ENCODE measurements at places on chromosomes 7 and 10.

DNA sequence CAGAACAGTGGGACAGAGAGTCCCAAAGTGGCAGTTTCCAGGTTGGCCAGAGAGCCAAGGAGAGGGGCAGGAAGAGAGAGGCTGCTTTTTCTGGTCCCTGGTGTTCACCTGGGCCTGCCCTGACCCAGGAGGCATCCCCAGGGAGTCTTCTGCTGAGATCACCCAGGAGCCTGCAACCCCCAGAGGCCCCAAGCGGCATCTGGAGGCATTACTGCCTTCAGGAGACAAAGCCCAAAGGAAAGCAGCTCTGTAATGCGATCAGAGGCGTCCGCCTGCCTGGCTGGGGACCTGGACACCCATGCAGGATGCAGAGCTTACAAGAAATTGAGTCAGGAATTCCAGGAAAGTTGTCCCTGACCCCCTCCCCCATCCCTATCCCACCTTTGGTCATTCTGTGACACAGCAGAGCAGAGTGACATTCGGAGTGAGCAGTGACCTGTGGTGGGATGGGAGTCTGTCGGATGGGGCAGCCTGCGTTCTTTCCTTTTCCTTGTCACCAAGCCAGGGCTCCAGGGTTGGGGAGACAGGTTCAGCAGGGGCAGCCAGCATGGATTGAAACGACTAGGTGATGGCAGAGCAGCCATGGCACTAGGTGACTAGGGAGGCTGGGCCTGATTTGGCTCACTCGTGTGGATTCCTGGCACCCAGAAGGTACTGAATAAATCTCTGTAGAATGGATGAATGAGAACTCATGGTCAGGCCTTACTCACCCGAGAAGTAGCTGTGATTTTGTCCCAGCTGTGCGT, 10.4 kb downstream of the UNC5B start:
- DNase-seq: no peak

DNA sequence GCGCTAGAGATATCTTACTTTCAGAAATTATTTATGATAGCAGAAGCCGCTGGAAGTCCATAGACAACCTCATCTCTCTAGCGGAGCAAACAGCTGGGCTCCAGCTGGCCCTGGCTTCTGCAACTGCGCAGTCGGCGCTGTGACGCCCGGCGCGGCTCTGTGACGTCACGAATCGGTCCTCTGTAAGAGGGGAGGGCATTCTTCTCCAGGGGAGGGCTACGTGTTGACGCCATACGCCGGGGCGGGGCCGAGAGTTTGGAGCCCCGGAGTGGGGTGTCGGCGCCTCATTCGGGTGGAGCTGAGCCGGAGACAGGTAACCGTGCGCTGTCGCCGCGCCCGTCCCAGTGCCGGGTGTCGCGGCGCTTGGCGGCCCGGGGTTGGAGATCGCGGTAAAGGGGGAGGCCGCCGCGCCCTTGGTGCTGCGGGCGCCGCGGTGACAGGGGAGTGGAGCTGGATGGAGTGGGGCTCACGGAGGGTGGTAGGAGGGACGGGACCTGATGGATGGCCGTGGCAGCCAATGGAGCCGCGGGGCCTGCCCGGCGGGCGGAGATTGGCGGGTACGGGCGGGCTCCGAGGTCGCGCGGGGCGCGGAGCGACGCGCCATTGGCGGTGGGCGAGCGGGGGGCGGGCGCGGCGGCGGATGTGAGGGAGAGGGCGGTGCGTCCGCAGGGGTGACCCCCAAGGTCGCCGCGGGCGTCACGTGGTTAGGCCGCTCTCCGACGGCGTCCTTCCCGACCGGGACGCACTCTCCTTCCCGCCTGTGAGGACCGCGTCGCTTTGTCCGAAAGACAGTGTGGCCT, at the start of gene OGDH:
OGDH (plus strand) TSS at position 287 of the 800 bp plus-strand sequence. CDS start 17,717 bp downstream, outside the sequence.
- DNase-seq: peak; percentile 97

DNA sequence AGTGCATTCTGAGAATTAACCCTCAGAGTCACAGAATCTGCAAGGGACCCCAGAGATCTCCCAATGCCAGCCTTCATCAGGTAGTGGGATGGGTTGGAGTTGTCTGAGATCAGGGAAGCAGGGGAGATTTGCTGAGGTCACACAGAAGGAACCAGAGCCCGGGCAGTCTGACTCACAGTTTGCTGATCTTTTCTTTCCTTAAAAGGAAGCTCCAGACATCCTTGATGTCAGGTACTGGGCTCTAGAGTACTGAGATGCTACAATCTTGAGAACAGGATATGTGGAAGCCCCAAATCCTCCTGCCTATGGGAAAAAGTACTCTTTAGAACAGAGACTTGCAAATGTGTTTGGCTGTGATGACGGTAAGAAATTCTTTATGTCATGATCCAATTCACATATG, 706 bp downstream of the TBATA start:
- DNase-seq: no peak

DNA sequence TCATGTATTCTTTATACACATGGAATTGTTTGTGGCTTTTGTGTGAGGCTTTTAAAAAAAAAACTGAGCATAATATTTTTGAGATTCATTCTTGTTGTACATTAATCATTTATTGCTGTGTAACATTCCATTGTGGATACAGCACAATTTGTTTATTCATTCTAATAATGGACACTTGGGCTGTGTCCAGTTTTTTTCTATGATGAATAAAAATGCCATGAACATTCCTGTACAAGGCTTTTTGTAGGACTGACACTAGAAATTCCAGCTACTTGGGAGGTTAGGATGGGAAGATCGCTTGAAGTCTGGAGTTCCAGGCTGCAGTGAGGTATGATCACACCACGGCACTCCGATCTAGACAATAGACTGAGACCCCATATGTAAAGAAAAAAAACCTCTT, 254.3 kb upstream of the CACNA2D1 start:
- DNase-seq: no peak

- no peak for DNase-seq
Observed at GRCh38 chr7:7257899-7258692, 75.8 kb downstream of the C1GALT1 start.

GRCh38 chr7:13633857-13634256, 355.6 kb downstream of the ETV1 start:
- DNase-seq: no peak

GRCh38 chr10:28975891-28976531, 298.7 kb downstream of the BAMBI start:
- DNase-seq: no peak

DNA sequence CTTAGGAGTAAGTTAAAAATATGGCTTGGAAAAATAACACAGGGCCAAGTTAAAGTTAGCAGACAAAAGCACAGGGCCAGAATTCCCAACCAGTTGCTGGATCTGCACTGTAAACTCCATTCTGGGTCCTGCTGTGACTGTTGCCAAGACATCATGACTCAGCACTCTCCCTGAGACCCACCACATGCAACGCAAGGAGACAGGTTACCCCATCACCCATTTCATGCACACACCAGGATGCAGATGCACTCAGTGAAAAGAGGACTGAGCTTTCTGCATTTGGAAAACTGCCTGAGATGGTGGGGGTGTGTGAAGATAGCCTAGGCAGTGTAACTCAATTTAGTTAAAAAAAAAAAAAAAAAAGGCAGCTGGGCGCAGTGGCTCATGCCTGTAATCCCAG, 97.6 kb upstream of the ZNF438 start:
- no peak for DNase-seq

GRCh38 chr7:156474241-156474743, 166.3 kb upstream of the RNF32 start:
- DNase-seq: no peak

GRCh38 chr10:121532292-121532864, 65.9 kb downstream of the FGFR2 start:
- DNase-seq: no peak

DNA sequence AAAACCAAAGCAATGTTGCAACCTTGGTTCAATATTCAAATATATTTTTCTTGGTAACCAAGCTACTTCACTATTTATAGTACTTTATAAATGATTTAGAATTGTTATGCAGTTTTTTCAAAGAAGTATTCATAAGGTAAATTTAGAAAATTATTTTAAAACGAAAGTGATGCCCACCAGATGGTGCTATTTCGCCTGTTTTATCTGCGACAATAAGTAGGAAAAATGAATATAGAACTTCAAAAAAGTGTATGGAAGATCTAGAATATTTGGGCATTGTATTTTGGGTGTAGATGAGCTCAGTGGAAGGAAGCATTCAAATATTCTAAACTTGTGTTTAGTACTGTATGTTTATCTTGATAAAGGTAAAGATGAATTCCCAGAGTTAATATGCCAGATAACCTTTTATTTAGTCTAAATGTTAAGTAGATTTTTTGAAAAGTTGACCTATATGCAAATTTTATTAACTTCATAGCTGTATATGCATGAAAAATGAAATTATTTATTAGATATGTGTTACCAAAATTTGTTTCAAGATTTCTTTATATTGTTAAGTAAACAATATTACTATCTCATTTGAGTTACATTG, 93.2 kb downstream of the ADK start:
- DNase-seq: peak; percentile 32

GRCh38 chr7:150904011-150904909, 51.9 kb downstream of the AOC1 start:
- no peak for DNase-seq

DNA sequence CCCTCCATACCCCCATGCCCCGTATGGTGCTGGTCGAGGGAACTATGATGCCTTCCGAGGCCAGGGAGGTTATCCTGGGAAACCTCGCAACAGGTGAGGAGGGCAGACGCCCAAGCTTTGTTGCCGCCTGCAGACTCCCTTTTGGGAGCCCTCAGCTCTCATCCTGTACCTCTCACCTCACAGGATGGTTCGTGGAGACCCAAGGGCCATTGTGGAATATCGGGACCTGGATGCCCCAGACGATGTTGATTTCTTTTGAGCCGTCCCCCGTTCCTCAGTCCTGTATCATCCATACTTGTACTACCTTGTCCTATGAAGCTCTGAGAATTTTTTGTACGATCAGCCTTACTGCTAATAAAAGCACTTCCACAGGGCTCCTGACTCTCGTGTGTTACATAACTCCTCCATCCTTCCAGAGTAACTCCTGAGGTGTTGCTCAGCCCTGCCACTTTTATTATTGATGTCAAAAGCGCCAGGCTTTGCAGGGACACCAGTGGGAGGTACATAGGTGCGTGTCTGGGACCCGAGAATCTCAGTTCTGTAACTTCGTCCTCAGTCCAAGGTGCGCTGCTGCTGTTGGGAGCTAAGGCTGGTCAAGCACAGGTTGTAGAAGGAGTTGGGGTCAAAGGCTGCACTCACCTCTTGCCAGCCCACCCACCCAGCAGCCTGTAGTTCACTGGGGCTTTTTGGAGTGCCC, 1.1 kb downstream of the UFSP1 start:
- DNase-seq: no peak

GRCh38 chr7:19665399-19666008, 43.3 kb downstream of the POLR1F start:
- DNase-seq: peak; percentile 58

GRCh38 chr7:131186816-131187215, 140.9 kb upstream of the MKLN1 start:
- no peak for DNase-seq

GRCh38 chr7:156222611-156223010, 410.3 kb upstream of the SHH start:
- no peak for DNase-seq

- DNase-seq: no peak
Observed at GRCh38 chr7:25574828-25575227, 346.5 kb upstream of the NPVF start.

DNA sequence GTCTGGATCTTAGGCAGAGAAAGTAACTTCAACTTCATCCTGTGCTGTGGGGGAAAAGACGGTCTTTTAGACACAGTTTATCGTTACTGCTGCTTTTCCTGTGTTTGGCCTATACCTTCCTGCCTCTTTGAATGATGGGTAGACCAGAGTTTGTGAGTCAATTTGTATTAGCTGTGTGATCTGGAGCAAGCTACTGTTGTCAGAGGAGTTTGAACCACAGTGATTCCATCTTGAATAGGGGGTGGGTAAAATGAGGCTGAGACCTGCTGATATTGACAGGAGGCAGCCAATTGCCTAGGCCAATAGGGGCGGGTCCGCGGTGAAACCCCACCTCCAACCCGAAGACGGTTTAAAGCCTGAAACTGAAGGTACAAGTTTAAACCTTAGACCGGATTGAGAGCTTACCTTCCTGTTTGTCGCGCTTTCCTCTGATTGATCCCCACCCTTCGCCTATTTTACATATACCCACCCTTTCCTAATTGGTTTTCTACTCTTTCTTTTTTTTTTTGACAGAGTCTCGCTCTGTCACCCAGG, 35.8 kb upstream of the EIF4H start:
- no peak for DNase-seq
